ENCODE measurements at places on chromosomes 16 and 17. TPM values are rescaled to one million over a fixed set of nuclear protein-coding genes. Genes with fewer than 3 reads are reported as not detected.

DNA sequence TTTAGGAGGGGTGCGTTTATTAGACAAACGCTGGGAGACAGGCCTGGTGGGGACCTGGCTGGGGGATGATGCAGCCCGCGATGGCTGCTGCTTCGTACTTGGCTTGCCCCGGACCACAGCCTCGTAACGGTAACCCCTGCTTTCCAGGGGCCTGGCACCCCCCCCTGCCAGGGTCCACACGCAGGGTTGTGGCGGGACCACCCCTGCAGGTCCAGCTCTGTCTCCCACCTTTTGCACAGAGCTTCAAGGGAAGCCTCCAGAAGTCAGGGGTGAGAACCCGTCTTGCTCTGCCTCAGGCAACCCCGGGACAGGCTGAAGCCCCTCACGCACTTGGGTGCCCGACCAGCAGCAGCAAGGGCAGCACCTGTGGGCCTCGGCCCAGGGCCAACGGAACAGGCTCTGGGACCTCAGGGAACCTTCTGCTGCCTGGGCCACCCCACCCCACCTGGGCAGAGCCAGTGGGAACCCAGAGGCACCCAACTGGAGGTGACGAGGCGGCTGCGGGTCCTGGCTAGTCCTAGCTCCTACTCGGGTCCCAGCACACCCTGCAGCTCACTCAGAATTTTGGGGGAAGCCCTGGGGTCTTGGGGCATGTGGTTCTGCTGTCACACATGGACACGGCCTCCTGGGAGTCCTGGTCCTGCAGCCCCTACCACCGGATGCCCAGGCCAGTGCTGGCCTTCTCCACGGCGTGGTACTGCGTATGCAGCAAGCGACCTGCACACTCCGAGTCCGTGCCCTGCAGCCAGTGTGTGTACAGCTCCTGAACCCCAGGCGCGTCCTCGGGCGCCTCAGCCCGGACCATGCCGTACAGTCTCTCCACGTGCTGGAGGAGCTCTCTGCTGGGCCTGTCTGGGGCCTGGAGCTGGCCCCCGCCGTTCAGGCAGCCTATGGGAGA, 3.1 kb downstream of the HAGHL start:
- no peaks in the 10 kb centered on the region for H3K27me3 ChIP-seq
- H3K27ac ChIP-seq, result no peak overlapping the region
- H3K36me3 ChIP-seq, result no peaks in the 10 kb centered on the region
- DNase-seq, result no peak
- no peak overlapping the region for H3K4me3 ChIP-seq

- H3K4me1 ChIP-seq, result no peaks in the 10 kb centered on the region
- no peaks in the 10 kb centered on the region for H3K27me3 ChIP-seq
- DNase-seq, result no peak
- H3K4me3 ChIP-seq, result no peak overlapping the region
- H3K27ac ChIP-seq, result no peak overlapping the region
- H3K36me3 ChIP-seq, result no peaks in the 10 kb centered on the region
Measured at GRCh38 chr16:57335366-57335765, 23.2 kb upstream of the CCL22 start.

- H3K4me1 ChIP-seq, result no peaks in the 10 kb centered on the region
- no peak for DNase-seq
- H3K27ac ChIP-seq, result no peak overlapping the region
- no peaks in the 10 kb centered on the region for H3K36me3 ChIP-seq
Measured at GRCh38 chr16:59596693-59597092, 862.6 kb upstream of the GOT2 start.

DNA sequence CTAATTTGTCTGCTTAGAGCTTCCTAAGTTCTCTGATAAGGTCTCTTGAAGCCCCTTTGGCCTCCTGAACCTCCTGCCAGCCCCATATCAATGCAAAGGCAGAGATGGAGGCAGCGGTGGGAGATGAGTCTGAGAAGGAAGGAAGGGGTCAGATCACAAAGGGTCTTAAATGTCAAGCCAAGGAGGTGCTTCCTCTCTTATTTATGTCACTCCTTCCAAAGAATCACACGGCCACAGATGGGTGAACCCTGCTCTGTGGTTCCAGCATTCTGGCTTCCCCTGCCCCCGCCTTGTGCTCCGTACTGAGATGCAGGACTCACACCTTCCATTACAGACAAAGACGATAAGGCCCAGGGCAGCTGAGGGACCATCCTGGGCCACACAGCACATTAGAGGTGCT, 96.3 kb downstream of the GSG1L start:
- H3K27me3 ChIP-seq, result peaks cover 2% of the 10 kb centered on the region
- H3K27ac ChIP-seq, result no peak overlapping the region
- no peaks in the 10 kb centered on the region for H3K4me1 ChIP-seq
- no peaks in the 10 kb centered on the region for H3K36me3 ChIP-seq

GRCh38 chr17:13076905-13077304, 59.1 kb upstream of the ELAC2 start:
- H3K4me3 ChIP-seq, result no peak overlapping the region
- H3K36me3 ChIP-seq, result no peaks in the 10 kb centered on the region
- H3K4me1 ChIP-seq, result no peaks in the 10 kb centered on the region
- no peak overlapping the region for H3K27ac ChIP-seq
- no peak for DNase-seq

DNA sequence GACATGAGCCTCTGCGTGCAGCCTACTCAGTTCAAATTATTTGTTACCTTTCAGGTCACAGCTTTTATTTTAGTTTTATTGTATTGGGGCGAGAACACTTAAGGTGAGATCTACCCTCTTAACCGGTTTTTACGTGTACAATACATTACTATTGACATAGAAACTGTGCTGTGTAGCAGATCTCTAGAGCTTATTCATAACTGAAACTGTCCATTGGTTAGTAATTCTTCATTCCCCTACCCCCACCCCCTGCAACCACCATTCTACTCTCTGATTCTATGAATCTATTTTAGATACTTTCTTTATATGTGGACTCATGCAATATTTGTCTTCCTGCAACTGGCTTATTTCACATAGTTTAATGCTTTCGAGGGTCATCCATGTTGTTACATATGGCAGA, 43.5 kb downstream of the KNOP1 start:
- H3K27me3 ChIP-seq, result no peaks in the 10 kb centered on the region
- H3K4me3 ChIP-seq, result no peak overlapping the region
- H3K36me3 ChIP-seq, result no peaks in the 10 kb centered on the region
- H3K27ac ChIP-seq, result no peak overlapping the region
- no peaks in the 10 kb centered on the region for H3K4me1 ChIP-seq

GRCh38 chr16:83623091-83623730, 184.6 kb upstream of the HSBP1 start:
- no peak for DNase-seq
- H3K4me1 ChIP-seq, result no peaks in the 10 kb centered on the region
- no peak overlapping the region for H3K4me3 ChIP-seq
- H3K27ac ChIP-seq, result no peak overlapping the region
- no peaks in the 10 kb centered on the region for H3K36me3 ChIP-seq

KCNG4 gene
- total RNA-seq, result not detected

DNA sequence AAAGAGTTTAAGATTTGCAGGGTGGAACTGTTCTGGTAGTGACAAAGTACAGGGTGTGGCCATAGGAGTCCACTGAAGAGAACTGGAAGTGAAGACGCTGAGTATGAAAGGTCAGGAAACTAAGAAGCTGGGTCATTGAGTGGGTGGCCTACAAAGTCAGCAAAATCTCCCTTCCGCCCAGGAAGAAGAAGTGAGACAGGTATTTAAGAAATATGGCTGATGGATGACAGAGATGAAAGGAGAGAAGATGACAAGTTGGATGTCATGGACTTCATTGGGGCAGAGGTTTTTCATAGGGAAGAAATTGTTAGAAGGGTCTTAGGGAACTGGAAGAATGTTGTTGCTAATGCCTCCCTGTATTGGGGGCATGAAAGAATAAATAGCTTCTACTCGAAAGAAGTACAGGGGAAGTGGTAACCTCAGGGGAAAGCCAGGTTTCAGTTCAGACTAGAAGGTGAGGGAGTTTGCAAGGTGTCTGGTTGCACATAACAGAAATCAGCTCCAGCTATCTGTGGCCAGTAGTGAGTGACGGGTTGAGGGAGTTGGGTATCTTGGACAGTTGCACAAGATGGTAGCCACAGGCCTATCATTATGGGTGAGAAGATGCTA, 33.6 kb upstream of the MED13 start:
- no peak overlapping the region for H3K4me3 ChIP-seq
- DNase-seq, result no peak
- no peaks in the 10 kb centered on the region for H3K4me1 ChIP-seq
- H3K36me3 ChIP-seq, result no peaks in the 10 kb centered on the region

SALL1 gene
- total RNA-seq, result not detected

- H3K27me3 ChIP-seq, result no peaks in the 10 kb centered on the region
- DNase-seq, result no peak
- no peaks in the 10 kb centered on the region for H3K4me1 ChIP-seq
- H3K4me3 ChIP-seq, result no peak overlapping the region
- no peak overlapping the region for H3K27ac ChIP-seq
- no peaks in the 10 kb centered on the region for H3K36me3 ChIP-seq
Measured at GRCh38 chr16:47599512-47599911, 138.4 kb downstream of the PHKB start.
